Activated CD4-positive, alpha-beta T cell treated with anti-CD3 and anti-CD28 coated beads, Interleukin-10, Interleukin-2, amounts not matched to agents 100 ng/mL and 50 ng/mL, durations not matched to agents 16 hours and 8 hours (primary cell): ENCODE measurements at places on chromosomes 5 and 9.

GRCh38 chr5:75510836-75511434 is 494 bp downstream of the CERT1 start:
- peak; percentile 43 for DNase-seq

DNA sequence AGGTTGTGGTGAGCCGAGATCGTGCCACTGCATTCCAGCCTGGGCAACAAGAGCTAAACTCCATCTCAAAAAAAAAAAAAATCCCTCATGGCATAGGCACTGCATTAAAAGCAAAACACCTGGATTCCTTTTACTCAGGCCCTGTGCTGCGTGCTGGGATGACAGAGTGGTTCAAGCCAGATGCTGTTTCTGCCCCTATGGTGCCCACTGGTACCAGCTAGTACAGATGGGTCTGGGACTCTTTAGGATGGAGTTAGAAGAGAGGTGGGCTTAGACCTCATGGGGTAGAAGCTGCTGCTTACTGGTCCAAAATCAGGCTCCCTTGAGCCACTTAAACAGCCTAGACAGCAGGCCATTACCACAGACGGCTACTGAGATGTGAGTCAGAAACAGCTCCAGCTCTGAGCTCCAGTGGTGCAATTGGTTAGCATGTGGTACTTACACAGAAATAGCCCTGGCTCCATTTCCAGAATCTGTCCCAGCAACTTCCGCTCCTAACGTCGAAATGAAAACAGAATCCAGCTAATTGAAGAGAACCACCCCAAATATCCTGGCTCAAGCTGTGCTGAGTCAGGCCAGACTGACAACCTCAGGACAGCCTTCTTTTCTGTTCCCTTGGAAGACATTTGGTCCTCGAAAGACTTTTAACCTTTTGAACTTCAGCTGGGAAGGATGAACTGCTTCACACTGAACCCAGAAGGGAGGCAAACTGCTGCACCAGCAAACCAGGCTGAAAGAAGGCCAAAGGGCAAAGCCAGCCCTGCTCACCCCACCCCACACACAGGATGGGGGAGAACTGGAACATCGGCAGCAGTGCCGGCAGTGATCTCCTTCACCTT is 15.5 kb downstream of the C5orf15 start:
- DNase-seq, result no peak

- no peak for DNase-seq
These were observed 89.7 kb upstream of the PARP8 start for GRCh38 chr5:50576686-50577256.

GRCh38 chr9:19788614-19789271 is at the start of gene SLC24A2:
SLC24A2 (minus strand) TSS chr9:19789037.
- no peak for DNase-seq
